Activated CD4-positive, alpha-beta T cell treated with anti-CD3 and anti-CD28 coated beads for 36 hours (primary cell): ENCODE measurements at places on chromosomes 11 and 22.
A peak's percentile ranks its signal among the peaks of the same experiment; 100 is the strongest.

- peak; percentile 70 for DNase-seq
Measured at GRCh38 chr11:119315131-119316015, 1.6 kb downstream of the MCAM start.

- DNase-seq: peak; percentile 30
Measured at GRCh38 chr11:1742371-1742770, 8.0 kb downstream of the IFITM10 start.

DNA sequence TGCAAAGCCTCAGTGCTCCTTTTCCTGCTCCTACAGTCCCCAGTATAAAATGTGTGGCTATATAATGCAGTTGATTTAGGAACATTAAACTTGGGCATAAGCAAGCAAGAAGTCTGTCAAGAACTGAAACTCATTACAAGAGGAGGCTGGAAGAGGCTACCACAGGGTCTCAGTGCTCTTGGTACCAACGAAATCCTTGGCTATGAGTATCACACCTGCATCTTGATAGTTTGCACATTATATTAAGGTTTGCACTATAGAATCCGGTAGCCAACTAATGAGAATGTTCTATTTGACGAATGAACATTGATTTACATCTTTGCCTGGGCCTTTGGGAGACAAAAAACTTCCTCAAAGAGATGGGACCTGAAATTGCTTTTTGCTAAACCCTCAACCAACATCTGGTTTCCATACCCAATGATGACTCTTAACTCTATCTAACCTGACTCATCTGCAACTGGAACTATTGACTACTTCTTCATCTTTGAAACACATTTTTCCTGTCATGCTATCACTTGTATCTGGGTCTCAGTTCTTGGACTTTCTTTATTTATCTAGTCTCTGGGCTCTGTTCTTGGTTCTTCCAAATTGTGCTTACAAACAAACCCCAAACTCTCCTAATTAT lies 207.2 kb upstream of the CTSC start:
- no peak for DNase-seq

DNA sequence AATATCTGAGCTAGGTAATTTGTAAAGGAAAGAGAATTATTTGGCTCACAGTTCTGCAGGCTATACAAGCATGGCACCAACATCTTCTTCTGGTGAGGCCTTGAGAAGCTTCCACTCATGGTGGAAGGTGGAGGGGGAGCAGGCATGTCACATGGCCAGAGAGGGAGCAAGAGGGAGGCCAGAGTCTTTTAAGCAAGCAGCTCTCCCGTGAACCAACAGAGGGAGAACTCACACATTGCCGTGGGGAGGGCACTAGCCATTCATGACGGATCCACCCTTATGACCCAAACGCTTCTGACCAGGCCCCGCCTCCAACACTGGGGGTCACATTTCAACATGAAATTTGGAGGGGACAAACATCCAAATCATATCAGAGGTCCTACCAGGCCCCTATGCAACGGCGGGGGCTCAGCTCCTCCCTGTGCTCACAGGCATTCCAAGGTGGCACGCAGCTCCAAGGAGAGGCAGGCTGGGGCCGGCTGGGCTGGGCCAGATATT lies 4.6 kb downstream of the C11orf96 start:
- no peak for DNase-seq

GRCh38 chr11:111846063-111846462 lies 25.3 kb downstream of the ALG9 start:
- DNase-seq: no peak

DNA sequence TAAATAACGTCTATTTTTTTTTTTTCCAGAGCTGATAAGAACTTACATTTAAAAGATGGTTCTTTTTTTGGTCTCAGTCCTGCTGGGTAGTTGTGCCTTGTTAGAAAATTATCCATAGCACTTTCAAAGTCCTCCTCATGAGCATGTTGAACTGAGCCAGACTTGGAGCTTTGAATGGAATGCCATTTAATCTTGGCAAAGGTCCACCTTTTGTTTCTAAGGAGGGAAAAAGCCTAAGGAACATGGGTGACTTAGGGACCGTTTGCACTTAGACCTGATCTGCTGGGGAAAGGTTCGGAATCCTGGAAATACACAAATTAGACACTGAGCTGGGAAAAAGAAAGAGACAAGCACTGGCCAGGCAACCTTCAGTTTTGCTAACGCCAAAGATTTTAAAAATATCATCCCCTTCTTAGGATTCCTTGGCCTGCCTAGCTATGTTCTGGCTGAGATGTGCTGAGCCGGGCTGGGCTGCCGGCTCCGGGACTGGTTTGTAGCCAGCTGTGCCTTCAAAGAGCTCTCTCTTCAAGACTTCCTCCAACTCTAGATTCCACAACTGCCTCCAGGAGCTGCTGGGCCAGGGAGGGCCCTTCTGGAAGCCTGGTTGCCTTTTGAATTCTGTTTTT lies 67.4 kb downstream of the ENDOD1 start:
- DNase-seq: no peak

DNA sequence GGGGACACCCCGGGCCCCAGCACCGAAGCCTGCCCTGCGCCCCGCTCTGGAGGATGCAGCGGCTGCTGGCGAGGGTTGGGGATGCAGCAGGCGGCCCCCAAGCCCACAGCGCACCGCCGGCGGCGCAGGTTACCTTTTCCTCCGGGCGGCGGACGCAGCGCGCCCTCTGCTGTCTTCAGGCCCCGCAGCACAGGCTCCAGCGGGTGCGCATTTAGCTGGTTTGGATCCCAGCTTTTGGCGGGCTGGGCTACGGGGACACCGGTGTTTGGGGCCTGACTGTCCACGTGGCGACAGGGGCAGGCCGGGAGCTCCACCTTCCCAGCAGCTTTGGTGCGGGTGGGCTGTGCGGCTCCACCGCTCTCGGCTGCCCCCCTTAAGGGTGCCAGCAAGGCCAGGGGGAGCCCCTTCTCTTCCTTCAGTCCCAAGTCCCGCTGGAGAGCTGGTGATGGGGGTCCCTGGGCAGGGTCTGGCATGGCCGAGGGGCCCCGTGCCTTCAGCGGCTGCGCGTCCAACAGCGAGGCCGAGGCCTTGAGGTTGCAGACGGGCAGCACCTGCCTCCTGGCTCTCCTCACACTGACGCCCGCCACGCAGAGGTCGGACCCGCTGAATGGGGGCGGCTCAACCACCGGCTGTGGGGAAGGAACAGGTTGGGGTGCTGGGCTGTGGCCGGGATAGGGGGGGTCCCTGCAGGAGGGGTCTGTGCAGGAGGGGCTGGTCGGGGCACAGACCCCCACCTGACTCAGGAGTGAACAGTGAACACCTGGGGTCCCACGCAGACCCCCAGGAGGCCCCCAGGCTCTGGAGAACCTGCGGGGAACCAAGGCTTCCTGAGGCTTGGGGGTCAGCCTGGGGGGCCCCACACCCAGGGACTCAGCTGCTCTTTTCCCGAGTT lies 18.0 kb upstream of the IL17REL start:
- DNase-seq: peak; percentile 95

- DNase-seq: no peak
Measured at GRCh38 chr22:39456522-39457197, at the start of gene MGAT3. MGAT3 (plus strand) TSS chr22:39457012; CDS start chr22:39487348, 30,336 bp downstream.

DNA sequence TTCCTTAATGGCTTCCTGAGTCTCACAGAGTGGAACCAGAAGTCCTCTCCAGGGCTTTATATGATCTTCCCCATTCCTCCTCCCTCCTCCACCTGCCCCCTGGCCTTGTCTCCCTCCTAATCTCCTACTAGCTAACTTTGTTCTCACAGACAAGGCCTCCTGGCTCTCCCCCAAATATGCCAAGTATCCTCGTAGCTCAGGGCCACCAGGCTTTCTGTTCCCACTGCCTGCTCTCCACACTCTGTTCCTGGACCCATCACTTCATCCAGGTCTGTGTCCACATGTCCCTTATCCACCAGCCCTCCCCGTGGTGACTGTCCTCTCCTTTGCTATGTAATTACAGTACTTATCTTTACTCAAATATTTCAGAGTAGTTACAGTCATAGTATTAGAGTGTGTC lies 23.2 kb upstream of the LMO1 start:
- DNase-seq: no peak
